Pancreas (tissue), 10 donors: ENCODE measurements at places on chromosomes 6 and 20. TPM values are rescaled to one million over a fixed set of nuclear protein-coding genes. Genes with fewer than 3 reads are reported as not detected.

ADGRB3 gene
- polyA plus RNA-seq, result 0.26 TPM

FABP7 gene
- not detected for polyA plus RNA-seq

PLAGL1 gene
- 31.6 TPM for polyA plus RNA-seq

VSTM2L gene
- polyA plus RNA-seq, result 10.1 TPM

CALHM4 gene
- polyA plus RNA-seq, result not detected

OLIG3 gene
- polyA plus RNA-seq, result not detected

SLC22A7 gene
- polyA plus RNA-seq, result not detected

RAD21L1 gene
- polyA plus RNA-seq, result not detected

VTA1 gene
- 6.2 TPM for polyA plus RNA-seq

GGTLC1 gene
- 0.33 TPM for polyA plus RNA-seq

GNAS-AS1 gene
- 2.8 TPM for polyA plus RNA-seq
